Endothelial cell (in vitro differentiated cells): ENCODE measurements at places on chromosomes 1 and 21.
A peak's percentile ranks its signal among the peaks of the same experiment; 100 is the strongest.

- no peak for DNase-seq
- peak overlapping the region; percentile 31 for H3K27ac ChIP-seq
- peak overlapping the region; percentile 87 for H3K4me3 ChIP-seq
These were observed 6.6 kb downstream of the PKLR start for GRCh38 chr1:155294520-155295182.

GRCh38 chr1:121471523-121471922 is 286.7 kb downstream of the SRGAP2C start:
- H3K27me3 ChIP-seq, result peaks cover 1% of the 10 kb centered on the region
- peaks cover 9% of the 10 kb centered on the region for H3K4me1 ChIP-seq
- H3K27ac ChIP-seq, result no peak overlapping the region
- no peak for DNase-seq
- peaks cover 9% of the 10 kb centered on the region for H3K36me3 ChIP-seq

- H3K4me1 ChIP-seq, result no peaks in the 10 kb centered on the region
- H3K36me3 ChIP-seq, result no peaks in the 10 kb centered on the region
- no peak for DNase-seq
- no peak overlapping the region for H3K4me3 ChIP-seq
- H3K27me3 ChIP-seq, result peaks cover 2% of the 10 kb centered on the region
- no peak overlapping the region for H3K27ac ChIP-seq
These were observed 25.0 kb downstream of the PTPN22 start for GRCh38 chr1:113846391-113847035.

GRCh38 chr1:94550396-94550795 is 8.8 kb upstream of the F3 start:
- H3K27ac ChIP-seq, result no peak overlapping the region
- no peak overlapping the region for H3K4me3 ChIP-seq
- peaks cover 4% of the 10 kb centered on the region for H3K27me3 ChIP-seq

DNA sequence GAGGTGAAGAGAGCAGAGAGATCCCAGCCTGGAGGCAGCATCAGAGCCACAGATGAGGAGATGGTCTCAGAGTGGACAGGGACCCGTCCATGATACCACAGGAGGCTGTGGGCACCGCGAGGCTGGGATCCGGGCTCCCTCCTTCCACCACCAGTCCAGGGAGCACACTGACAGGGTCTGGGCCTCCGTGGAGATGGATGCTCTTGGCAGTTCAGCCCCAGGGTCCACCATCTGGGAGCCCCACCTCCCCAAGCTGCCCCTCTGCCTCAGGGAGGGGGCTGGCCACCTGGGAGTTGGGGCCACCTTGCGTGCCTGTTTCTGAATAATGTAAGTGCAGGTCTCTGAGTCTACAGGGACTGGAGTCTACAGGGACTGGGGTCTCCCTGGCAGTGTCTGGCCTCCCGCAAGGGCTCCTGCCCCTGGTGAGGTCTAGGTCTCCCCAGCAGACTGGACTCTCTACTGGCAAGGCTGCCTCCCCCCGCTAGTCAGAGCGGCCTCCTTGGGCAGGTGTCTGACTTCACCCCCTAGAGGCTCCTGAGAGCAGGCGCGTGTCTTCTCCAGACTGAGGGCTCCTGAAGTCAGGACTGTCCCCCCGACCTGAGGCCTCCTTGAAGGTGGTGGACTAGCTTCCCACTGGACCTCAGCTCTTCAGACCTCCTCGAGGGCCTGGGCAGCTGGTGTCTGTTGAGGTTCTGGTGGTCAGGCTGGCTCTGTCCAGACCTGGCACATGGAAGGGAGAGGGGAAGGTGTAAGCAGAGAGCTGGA is 218.5 kb downstream of the PTPRU start:
- DNase-seq, result no peak
- no peak overlapping the region for H3K27ac ChIP-seq
- H3K4me3 ChIP-seq, result no peak overlapping the region
- peaks cover 9% of the 10 kb centered on the region for H3K27me3 ChIP-seq

- no peaks in the 10 kb centered on the region for H3K4me1 ChIP-seq
- peaks cover 58% of the 10 kb centered on the region for H3K36me3 ChIP-seq
- no peak overlapping the region for H3K4me3 ChIP-seq
- DNase-seq, result no peak
- H3K27me3 ChIP-seq, result peaks cover 6% of the 10 kb centered on the region
These were observed 7.8 kb upstream of the ZFP69 start for GRCh38 chr1:40469327-40469726.

GRCh38 chr1:2334883-2335534 is 56.3 kb downstream of the MORN1 start:
- no peaks in the 10 kb centered on the region for H3K4me1 ChIP-seq
- H3K4me3 ChIP-seq, result no peak overlapping the region
- H3K27me3 ChIP-seq, result peaks cover 7% of the 10 kb centered on the region
- H3K36me3 ChIP-seq, result no peaks in the 10 kb centered on the region
- no peak for DNase-seq

GRCh38 chr1:23798662-23799142 is 1.9 kb downstream of the GALE start:
- peak overlapping the region; percentile 24 for H3K27ac ChIP-seq
- H3K4me1 ChIP-seq, result peaks cover 5% of the 10 kb centered on the region
- DNase-seq, result peak; percentile 31
- peaks cover 5% of the 10 kb centered on the region for H3K27me3 ChIP-seq
- H3K4me3 ChIP-seq, result no peak overlapping the region

- H3K36me3 ChIP-seq, result peaks cover 8% of the 10 kb centered on the region
- peak overlapping the region; percentile 96 for H3K4me3 ChIP-seq
- peak; percentile 26 for DNase-seq
- H3K27me3 ChIP-seq, result peaks cover 6% of the 10 kb centered on the region
These were observed 519 bp downstream of the RERE start for GRCh38 chr1:8816831-8817411.

GRCh38 chr1:54559771-54560231 is 11.8 kb downstream of the ACOT11 start:
- H3K4me1 ChIP-seq, result peaks cover 10% of the 10 kb centered on the region
- no peak overlapping the region for H3K4me3 ChIP-seq
- H3K27ac ChIP-seq, result no peak overlapping the region
- H3K27me3 ChIP-seq, result peaks cover 2% of the 10 kb centered on the region

- peak overlapping the region; percentile 26 for H3K27ac ChIP-seq
- peak overlapping the region; percentile 42 for H3K4me3 ChIP-seq
- no peak for DNase-seq
- peaks cover 5% of the 10 kb centered on the region for H3K27me3 ChIP-seq
- no peaks in the 10 kb centered on the region for H3K36me3 ChIP-seq
These were observed 3.8 kb downstream of the SRARP start for GRCh38 chr1:16007671-16008341.

- peaks cover 10% of the 10 kb centered on the region for H3K4me1 ChIP-seq
- peaks cover 6% of the 10 kb centered on the region for H3K27me3 ChIP-seq
- DNase-seq, result no peak
These were observed 8.4 kb downstream of the ETNK2 start for GRCh38 chr1:204143276-204144041.

DNA sequence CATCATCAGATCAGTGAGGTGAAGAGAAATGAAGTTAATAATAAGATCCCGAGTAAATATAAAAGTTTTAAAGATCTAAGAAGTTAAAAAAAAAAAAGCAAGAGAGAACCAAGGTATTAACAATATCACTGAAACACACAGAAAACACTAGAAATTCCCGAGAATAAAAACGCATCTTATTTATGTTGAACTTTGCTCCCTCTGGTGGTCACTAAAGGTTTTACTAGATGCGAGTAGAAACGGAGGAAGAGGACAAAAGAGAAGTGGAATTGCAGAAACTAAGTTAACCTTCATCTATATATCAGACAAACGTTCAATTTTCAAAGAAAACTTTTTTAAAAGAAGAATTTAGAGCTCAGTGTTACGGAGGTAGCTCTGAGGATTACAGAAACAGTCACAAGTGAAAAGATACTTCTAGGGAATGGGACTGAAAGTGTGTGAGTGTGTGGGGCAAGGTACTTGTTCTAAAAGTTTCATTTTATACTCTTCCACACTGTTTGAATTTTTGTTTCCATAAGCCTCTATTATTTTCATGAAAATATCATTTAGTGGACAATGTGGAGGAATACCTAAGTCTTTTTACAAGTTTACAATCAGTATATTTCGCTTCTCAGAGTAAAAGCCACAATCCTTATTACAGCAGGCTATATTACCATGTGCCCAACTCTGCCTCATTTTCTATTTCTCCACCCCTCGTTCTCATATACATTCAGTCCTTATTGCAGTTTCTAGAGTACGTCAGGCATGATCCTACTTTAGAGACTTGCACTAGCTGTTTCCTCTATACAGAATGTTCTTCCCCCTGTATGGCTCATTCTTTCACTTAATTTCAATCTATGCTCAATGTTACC is 19.7 kb downstream of the ACBD6 start:
- no peak overlapping the region for H3K4me3 ChIP-seq
- peaks cover 12% of the 10 kb centered on the region for H3K36me3 ChIP-seq
- peak overlapping the region; percentile 12 for H3K27ac ChIP-seq
- no peaks in the 10 kb centered on the region for H3K4me1 ChIP-seq
- DNase-seq, result peak; percentile 18

GRCh38 chr1:4018466-4019146 is 118.5 kb upstream of the C1orf174 start:
- H3K27ac ChIP-seq, result no peak overlapping the region
- no peak for DNase-seq
- H3K27me3 ChIP-seq, result peaks cover 17% of the 10 kb centered on the region

DNA sequence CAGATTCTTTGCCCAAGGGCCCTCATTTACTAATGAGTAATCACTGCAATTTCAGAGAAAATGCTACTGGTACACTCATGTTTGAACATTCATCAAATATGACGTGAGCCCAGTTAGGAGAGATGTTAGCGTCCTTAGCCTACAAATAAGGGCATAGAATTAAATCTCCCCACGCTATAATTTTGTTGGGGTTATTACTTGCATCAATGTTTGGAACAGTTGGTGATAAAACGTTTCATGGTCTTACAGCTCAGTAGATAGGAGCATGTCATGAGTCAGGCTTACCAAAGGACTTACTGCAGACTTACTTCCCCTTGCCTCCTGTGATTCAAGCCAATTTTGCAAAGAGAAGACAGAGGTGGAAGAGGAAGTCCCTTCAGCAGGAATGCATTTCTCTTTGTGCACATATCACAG is 304.0 kb downstream of the KIF26B start:
- no peaks in the 10 kb centered on the region for H3K4me1 ChIP-seq
- no peak overlapping the region for H3K27ac ChIP-seq
- no peaks in the 10 kb centered on the region for H3K36me3 ChIP-seq
- DNase-seq, result no peak

DNA sequence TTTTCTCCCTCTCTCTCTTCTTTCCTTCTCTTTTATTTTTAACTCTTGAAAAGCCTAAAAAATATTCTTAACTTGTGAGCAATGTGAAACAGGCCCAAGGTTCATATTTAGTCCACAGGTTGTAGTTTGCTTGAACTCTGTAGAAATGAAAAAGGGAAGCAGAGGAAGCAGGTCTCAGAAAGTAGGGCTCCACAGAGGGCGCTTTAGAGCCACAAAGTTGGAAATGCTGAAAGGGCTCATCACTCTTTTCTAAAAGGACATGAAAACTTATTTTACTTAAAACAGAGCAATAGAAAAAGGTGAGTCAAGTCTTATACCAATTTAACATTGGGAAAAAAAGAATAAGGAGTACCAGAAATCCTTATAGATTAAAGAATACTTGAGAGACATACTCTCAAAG is 247.0 kb downstream of the USP25 start:
- no peak overlapping the region for H3K27ac ChIP-seq
- H3K36me3 ChIP-seq, result no peaks in the 10 kb centered on the region
- no peak overlapping the region for H3K4me3 ChIP-seq
- peak; percentile 27 for DNase-seq

DNA sequence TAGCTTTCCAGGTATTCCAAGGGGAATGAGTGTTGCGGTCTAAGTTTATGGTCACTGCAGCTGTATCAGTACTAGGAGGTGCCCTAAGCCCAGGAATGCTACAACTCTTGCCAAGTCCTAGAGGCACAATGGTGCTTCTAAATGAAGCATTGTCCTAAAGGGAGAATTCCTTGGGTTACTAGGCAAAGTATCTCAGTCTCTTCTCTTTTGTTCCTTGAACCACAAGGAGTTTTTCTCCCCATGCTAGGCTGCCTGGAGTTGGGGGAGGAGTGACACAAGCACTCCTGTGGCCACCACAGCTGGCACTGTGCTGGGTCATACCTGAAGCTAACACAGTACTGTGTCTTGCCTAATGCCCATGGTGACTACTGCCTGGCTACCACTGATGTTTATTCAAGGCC is 50.7 kb downstream of the KMO start:
- H3K4me3 ChIP-seq, result no peak overlapping the region
- DNase-seq, result no peak
- no peaks in the 10 kb centered on the region for H3K27me3 ChIP-seq
- H3K36me3 ChIP-seq, result no peaks in the 10 kb centered on the region
- no peak overlapping the region for H3K27ac ChIP-seq

GRCh38 chr1:190129366-190129765 is 348.3 kb downstream of the BRINP3 start:
- H3K4me1 ChIP-seq, result peaks cover 5% of the 10 kb centered on the region
- no peak overlapping the region for H3K27ac ChIP-seq
- no peak for DNase-seq
- no peaks in the 10 kb centered on the region for H3K27me3 ChIP-seq
- H3K36me3 ChIP-seq, result no peaks in the 10 kb centered on the region

GRCh38 chr1:58968360-58968952 is 184.6 kb upstream of the JUN start:
- no peaks in the 10 kb centered on the region for H3K36me3 ChIP-seq
- DNase-seq, result no peak
- peaks cover 2% of the 10 kb centered on the region for H3K27me3 ChIP-seq
- peaks cover 4% of the 10 kb centered on the region for H3K4me1 ChIP-seq

GRCh38 chr1:165747632-165748447 is 20.8 kb downstream of the TMCO1 start:
- H3K27me3 ChIP-seq, result no peaks in the 10 kb centered on the region
- H3K36me3 ChIP-seq, result peaks cover 19% of the 10 kb centered on the region
- H3K4me1 ChIP-seq, result no peaks in the 10 kb centered on the region
- H3K27ac ChIP-seq, result no peak overlapping the region
- H3K4me3 ChIP-seq, result peak overlapping the region; percentile 6

DNA sequence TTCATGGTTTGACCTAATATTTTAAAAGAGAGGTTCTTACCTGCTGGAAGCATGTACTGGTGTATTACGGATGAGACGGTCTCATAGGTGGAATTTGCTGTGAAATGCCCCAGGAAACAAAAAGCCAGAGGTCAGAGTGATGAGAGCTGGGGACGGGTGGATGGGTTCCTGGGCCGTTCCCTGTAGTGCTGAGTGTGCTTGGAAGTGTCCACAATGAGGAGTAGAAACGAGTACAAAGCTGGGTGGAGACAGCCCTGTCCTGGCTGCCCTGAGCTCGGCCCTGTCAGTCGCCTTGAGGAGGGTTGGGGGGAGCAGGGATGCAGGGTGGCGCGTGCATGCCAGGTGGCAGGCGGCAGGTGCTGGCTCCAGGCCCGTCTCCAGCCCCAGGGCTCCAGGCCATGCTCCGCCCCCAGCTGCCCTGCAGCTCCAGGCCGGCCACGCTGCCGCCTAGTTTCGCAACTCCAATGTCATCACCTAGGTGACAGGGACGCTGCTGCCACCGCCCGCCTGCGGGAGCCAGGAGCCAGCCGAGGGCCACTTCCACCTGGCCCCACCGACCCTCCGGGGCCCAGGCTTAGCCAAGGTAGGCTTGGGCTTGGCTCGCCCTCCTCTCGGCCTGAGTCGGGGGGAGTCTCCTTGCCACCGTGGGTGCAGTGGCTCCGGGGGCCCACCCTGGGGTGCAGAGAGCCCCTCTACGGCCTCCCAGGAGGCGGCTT is 16.4 kb downstream of the TP73 start:
- H3K4me3 ChIP-seq, result no peak overlapping the region
- peaks cover 13% of the 10 kb centered on the region for H3K27me3 ChIP-seq
- no peak overlapping the region for H3K27ac ChIP-seq
- DNase-seq, result no peak
- H3K4me1 ChIP-seq, result peaks cover 15% of the 10 kb centered on the region
